ENCODE measurements at places on chromosomes 1 and 21.

GRCh38 chr1:216325946-216326345 is 97.3 kb downstream of the USH2A start:
- DNase-seq: no peak

DNA sequence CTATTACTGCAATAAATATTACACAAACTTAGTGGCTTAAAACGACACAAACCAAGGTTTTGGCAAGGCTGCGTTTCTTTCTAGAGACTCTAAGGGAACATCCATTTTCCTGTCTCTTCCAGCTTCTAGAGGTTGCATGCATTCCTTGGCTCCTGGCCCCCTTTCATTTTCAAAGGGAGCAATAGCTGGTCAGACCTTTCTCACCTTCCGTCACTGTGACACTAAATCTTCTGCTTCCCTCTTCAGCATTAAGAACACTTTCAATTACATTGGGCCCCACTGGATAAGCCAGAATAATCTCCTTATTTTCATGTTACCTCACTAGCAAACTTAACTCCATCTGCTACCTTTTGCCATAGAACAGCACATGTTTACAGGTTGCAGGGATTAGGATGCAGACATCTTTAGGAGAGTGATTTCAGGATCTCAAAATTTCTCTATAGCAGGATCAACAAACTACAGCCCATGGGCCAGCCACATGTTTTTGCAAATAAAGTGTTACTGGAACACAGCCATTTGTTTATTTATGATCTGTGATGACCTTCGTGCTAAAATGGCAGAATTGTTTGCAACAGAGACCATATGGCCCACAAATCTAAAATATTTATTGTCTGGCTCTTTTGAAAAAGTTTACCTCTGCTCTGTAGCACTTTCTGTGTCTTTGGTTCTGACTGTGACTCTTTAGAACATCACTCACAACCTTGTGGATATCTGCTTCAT is 221.5 kb upstream of the SGIP1 start:
- DNase-seq: no peak

- no peak for DNase-seq
These were observed 76.4 kb downstream of the GLUL start for GRCh38 chr1:182315167-182315556.

GRCh38 chr1:247007511-247008405 is at the start of gene ZNF695:
Gene ZNF695 (minus strand): TSS chr1:247008057. CDS start chr1:247007908, 149 bp downstream.
- peak; percentile 63 for DNase-seq

GRCh38 chr21:45820171-45821091 is 161.1 kb upstream of the COL6A1 start:
- DNase-seq: peak; percentile 72

DNA sequence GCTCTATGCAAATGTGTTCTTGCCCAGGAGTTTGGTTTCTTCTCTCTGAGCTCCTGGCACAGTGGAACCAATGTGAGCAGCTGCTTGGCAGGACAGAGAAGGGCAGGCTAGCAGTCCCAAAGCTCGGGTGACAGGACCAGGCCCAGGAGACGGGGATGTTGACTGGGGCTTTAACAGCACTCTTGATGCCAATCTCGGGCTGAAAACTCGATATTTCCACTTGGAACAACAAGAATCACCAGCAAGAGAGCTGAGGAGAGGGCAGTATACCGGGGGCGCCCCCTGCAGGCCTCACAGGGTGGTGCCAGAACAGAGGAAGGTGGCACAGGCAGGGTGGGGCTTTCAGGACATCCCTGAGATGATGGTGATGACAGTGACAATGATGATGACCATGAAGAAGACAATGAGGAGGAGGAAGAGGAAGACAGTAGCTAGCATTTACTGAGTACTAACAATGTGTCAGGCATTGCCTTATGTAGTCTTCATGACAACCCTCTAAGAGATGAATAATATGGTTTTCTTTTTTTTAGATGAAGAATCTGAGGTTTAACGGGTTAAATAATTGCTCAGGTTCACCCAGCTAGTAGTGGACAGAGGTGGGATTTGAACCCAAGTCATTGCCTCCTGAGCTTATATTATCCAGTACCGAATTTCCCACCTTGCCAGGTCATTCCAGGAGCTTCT is 2.7 kb upstream of the KCNJ9 start:
- DNase-seq: peak; percentile 61

DNA sequence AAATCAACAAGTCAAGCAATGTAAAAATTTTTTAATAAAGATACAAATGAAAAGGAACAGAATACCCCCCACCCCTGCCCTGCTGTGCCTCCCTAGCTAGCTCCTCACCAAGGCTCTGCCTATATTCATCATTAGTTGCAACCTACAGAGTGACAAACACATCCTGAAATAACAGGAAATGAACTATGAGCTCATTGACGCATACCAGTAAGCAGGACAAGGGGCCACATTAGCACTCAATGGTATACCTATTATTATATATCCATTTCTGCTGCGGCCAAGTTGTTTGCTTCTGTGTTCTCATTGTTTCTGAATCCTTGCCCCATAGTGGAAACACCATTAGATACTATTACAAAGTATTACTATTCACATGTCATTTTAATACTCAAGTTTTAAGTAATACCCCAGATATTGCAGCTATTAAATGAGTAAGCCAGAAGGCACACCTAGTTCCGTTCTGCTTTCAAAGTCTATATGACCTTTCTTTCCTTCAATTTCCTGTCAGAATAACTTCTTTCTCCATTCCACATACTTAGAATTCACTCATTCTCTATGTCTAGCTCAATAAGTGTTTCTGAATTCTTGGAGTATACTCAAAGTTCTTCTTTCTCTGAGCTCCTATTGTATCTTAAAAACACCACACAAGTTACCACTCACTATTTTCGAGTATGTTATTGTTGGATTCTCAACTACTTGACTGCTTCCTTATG is 1214.9 kb downstream of the PLA2G4A start:
- no peak for DNase-seq

DNA sequence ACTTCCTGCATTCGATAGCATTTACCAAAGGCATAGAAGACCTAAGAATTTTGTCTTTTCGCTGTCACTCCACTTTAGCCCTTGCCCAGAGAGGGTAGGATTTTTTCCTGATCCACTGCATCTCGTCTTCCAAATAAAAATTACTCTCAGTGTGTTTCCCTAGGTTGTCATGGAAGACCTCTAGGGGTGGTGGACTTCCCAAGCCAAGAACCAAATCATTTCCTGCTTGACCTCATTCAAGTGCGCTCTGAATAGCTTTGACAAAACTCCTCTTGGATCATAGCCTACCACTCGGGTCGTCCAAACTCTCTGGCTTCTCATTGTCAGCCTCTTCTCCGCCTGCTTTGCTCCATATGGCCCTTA is 431 bp upstream of the C1orf52 start:
- DNase-seq: no peak

GRCh38 chr1:119732465-119733168 is 20.9 kb downstream of the PHGDH start:
- DNase-seq: no peak

- DNase-seq: no peak
These were observed 1148.8 kb upstream of the ADGRL4 start for GRCh38 chr1:80155371-80155770.

- no peak for DNase-seq
These were observed 4.8 kb downstream of the DEDD start for GRCh38 chr1:161127649-161128048.

- no peak for DNase-seq
These were observed 100.3 kb downstream of the RNF220 start for GRCh38 chr1:44505210-44505993.

DNA sequence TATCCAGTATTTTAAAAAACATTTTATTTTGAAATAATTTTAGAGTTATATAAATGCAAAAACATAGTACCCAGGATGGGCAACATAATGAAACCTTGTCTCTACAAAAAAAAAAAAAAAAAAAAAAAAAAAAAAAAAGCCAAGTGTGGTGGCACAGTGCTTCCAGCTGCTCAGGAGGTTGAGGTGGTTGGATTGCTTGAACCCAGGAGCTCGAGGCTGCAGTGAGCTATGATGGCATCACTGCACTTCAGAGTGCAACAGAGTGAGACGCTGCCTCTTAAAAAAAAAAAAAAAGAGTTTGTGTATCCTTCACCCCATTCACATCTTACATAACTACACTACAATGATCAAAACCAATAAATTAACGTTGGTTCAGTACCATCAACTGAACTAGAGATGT is 115.6 kb upstream of the KIF26B start:
- no peak for DNase-seq

DNA sequence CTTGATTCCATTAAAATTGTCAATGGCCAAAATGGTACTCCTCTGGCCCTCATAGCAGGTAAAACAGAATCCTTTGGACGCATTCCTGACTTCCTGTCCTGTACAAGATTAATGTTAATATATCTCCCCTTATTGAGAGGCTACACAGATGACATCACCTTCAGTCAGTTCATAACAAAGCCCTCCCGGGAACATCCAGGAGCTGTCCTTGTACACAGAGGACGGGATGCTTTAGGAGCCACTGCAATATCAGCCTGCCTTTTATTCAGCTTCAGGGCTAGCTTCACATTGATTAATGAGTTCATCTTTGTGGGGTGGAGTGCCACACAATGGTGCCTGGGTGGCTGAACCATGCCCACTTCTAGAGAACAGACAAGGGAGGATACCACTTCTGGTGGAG is 235.1 kb downstream of the NRIP1 start:
- DNase-seq: no peak

- no peak for DNase-seq
These were observed 27.6 kb upstream of the MARK1 start for GRCh38 chr1:220500372-220500771.

- DNase-seq: no peak
These were observed 38.6 kb upstream of the RGS18 start for GRCh38 chr1:192119701-192120100.

DNA sequence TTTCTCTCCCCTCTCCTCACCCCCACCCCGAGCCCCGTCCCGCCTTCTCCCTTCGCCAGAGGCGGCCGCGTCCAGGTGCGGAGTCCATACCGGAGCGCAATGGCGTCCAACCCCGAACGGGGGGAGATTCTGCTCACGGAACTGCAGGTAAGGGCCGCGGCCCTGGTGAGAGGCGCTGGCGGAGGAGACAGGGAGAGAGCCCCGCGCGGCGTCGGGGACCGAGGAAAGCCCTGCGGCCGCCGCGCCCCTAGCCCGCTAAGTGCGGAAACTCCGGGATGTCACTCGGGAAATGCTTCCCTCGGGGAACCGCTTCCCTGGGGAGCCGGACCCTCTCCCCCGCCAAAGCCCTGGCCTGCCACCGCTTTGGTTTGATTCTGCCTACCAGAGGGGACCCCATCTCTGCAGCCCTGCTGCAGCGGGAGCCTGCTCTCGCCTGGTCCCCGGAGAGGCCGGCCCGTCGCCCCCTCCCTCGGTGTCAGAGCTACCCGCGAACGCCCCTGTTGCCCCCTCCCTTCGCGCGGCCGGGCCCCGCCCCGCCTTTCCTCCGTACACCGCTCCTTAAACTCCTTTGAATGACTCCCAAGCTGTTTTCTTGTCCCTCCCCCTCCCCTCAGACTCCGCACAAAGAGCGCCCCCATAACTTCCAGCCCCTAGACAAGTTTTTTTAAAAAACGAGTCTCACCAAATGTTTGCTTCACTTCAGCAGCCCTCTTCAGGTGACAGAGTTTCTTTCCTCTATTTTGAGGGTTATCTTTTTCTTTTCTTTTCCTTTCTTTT is 597 bp downstream of the PKN2 start:
- DNase-seq: peak; percentile 59

DNA sequence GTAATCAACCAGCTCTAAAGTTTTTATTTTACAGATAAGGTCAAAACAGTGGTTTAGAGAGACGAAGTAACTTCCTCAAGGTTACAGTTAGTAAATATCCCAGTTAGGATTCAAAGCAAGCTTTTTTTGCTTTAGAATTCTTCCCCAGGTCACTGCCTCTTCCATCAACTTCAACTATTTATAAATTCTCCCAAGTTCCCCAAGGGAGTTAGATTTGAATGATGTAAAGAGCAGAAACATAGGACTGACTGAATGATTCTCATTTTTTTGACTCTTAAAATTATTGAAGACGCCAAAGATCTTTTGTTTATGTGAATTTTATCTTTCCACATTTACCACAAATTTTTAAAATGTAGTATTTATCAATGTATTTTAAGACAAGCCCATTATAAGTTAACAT is 4.1 kb downstream of the POGZ start:
- no peak for DNase-seq

DNA sequence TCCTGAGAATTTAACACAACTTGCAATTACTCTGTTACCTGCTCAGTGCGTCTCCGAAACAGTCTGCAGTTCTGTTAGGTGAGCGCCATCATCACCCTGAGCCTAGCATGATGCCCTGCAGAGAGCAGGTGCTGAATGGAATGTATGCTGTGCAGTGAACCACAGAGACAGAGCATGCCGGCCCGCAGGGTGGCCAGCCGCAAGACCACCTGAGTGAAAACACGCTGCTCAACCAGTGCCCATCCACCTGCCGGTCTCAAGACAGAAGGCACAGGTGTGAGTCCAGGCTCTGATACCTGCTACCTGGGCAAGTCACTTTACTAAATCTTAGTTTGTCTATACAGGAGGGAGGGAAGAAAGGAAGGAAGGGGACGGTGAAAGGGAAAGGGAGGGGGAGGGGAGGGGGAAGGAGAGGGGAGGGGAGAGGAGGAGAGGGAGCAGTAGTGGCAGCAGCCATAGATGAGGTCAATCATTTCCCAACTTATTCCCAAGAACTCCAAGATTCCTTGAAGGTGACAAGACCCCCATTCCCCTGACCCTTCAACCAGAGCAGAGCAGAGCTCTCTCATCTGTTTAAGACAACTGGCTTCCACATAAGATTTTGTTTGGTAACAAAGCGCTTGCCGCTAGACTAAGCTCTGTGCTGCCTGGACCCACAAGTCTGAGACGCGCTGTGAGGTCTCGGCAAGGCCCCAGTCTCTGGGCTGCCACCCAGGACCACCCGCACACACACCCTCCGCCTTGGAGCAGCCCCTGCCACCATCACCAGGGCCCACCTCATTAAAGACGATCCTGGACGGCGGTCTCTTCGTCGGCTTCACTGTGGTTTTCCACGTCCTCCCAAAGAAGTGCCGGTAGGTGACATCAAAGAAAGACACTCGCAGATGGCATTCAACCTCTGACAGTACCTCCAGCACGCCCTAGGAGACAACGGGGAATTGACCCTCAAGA is 14.5 kb downstream of the NPHP4 start:
- no peak for DNase-seq

GRCh38 chr1:232788235-232788872 is 16.9 kb upstream of the MAP10 start:
- no peak for DNase-seq

DNA sequence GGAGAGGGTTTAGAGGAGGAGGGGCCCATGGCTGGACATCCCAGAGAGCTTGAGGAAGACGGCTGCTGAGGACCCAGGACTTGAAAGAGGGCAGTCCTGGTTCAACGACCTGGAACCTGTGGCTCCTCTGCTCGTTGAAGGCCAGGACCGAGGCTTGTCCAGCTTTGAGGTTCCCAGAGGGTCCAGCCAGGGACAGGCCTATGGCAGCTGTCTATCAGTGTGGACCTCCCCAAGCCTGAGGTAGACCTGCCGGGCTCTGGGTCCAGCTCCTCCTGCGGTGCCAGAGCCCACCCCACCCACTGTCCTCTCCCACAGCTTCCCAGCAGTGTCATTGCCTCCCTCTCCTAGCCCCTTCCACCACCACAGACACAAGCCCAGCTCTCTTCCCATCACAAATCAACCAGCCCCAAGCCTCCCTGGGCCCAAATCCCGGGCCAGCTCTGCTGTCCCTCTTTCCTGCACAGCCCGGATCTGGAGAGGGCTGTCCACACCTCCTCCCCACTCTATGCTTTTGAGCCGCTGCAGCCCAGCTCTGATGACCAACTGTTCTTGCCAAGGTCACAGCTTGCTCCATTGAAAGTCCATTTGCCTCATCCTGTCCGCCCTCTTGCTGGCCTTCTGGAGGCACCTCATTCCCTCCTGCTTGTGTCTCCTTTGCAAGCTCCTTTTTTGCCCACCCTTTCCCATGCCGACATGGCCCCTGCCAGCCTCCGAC is 48.7 kb upstream of the EDN2 start:
- DNase-seq: no peak
